Esophagus muscularis mucosa (tissue), 4 donors: ENCODE measurements at places on chromosomes 2 and 18. TPM values are rescaled to one million over a fixed set of nuclear protein-coding genes. Genes with fewer than 3 reads are reported as not detected.

DNA sequence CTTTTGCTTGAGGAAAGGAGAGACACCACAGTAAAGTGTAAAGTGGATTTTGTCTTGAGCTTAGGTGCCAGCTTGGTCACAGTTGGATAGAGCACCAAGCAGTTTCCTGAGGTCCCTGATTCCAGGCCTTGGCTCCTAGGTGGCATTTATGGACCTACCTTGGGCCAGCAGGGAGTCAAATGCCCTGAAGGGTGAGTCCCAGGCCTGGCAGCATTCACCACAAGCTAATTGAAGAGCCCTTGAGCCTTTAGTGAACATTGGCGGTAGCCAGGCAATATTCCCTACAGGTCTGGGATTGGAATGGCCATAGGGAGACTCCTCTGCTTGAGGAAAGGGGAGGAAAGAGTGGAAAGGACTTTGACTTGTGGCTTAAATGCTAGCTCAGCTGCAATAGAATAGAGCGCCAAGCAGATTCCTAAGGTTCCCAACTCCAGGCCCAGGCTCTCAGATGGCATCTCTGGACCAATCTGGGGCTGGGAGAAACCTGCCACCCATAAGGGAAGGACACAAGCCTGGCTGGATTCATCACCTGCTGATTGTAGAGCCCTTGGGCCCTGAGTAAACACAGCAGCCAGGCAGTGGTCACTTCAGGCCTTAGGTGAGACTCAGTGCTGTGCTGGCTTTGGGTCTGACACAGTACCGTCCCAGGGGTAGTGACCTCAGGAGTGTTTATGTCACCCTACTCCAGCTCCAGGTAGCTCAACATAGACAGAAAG is 137.5 kb upstream of the OTOS start:
- no peaks in the 10 kb centered on the region for H3K27me3 ChIP-seq
- no peaks in the 10 kb centered on the region for H3K4me1 ChIP-seq
- no peak overlapping the region for H3K27ac ChIP-seq
- peak; percentile 79 for DNase-seq
- H3K4me3 ChIP-seq, result no peak overlapping the region
- H3K36me3 ChIP-seq, result no peaks in the 10 kb centered on the region

- H3K36me3 ChIP-seq, result no peaks in the 10 kb centered on the region
- DNase-seq, result no peak
- no peaks in the 10 kb centered on the region for H3K4me1 ChIP-seq
These were observed 165.8 kb upstream of the EPB41L3 start for GRCh38 chr18:5709476-5710095.

GRCh38 chr2:149652926-149653325 is 65.4 kb upstream of the MMADHC start:
- H3K4me1 ChIP-seq, result no peaks in the 10 kb centered on the region
- no peaks in the 10 kb centered on the region for H3K27me3 ChIP-seq
- no peak for DNase-seq
- no peak overlapping the region for H3K27ac ChIP-seq
- H3K4me3 ChIP-seq, result no peak overlapping the region
- H3K36me3 ChIP-seq, result no peaks in the 10 kb centered on the region

C2orf78 gene
- total RNA-seq, result not detected

DNA sequence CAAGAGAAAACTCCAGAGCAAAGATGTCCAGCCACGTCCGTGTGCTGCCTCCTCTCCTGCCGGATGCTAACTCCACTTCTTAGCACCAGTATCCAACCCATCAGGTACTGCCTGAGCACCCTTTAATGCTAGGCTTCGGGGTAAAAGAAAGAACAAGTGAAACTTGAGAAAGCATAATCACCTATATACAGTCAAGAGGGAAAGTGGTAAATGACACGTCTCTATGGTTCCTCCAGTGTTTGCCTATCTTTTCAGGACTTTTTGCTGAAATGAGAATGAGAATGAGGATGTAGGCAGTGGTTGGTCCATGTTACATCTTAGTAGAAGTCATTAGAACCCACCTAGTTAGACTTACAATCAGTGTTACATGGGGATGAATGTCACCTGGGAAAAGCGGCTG is 47.9 kb downstream of the EPHA4 start:
- no peak overlapping the region for H3K27ac ChIP-seq
- no peaks in the 10 kb centered on the region for H3K27me3 ChIP-seq
- no peaks in the 10 kb centered on the region for H3K4me1 ChIP-seq
- peak; percentile 29 for DNase-seq

UGT1A3 gene
- not detected for total RNA-seq

- DNase-seq, result no peak
- no peaks in the 10 kb centered on the region for H3K4me1 ChIP-seq
- H3K4me3 ChIP-seq, result no peak overlapping the region
- no peaks in the 10 kb centered on the region for H3K36me3 ChIP-seq
These were observed 20.6 kb upstream of the TMEFF2 start for GRCh38 chr2:192215096-192215877.

CREG2 gene
- total RNA-seq, result not detected

DNA sequence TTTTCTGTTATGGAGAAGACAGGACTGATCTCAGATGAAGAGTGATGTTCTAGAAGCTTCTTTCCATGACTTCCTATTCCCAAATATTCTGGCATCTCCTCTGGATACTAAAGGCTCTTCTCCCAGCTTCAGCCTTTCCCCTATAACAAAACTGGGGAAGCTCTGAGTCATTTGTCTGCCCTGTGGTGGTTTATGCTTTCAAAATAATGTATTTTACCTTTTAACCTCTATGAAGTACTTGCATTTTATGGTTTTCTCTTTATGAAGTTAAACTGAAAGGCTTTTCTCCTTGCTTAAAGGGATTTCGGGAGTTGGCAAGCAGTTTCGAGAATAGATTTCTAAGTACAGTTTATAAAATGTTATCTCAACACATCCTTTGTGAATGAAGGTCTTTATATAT is 104.4 kb downstream of the TANC1 start:
- no peak overlapping the region for H3K4me3 ChIP-seq
- peak overlapping the region; percentile 58 for H3K27ac ChIP-seq
- no peaks in the 10 kb centered on the region for H3K36me3 ChIP-seq
- peaks cover 73% of the 10 kb centered on the region for H3K4me1 ChIP-seq

EPB41L5 gene
- 16.0 TPM for total RNA-seq

- peaks cover 15% of the 10 kb centered on the region for H3K36me3 ChIP-seq
- H3K4me3 ChIP-seq, result peak overlapping the region; percentile 18
- no peak for DNase-seq
- H3K4me1 ChIP-seq, result peaks cover 66% of the 10 kb centered on the region
- H3K27me3 ChIP-seq, result no peaks in the 10 kb centered on the region
These were observed 71.6 kb downstream of the NDUFA10 start for GRCh38 chr2:239953418-239954061.

GRCh38 chr2:239441261-239442078 is 40.6 kb upstream of the HDAC4 start:
- peak; percentile 70 for DNase-seq
- no peak overlapping the region for H3K27ac ChIP-seq
- no peak overlapping the region for H3K4me3 ChIP-seq
- no peaks in the 10 kb centered on the region for H3K36me3 ChIP-seq

DNA sequence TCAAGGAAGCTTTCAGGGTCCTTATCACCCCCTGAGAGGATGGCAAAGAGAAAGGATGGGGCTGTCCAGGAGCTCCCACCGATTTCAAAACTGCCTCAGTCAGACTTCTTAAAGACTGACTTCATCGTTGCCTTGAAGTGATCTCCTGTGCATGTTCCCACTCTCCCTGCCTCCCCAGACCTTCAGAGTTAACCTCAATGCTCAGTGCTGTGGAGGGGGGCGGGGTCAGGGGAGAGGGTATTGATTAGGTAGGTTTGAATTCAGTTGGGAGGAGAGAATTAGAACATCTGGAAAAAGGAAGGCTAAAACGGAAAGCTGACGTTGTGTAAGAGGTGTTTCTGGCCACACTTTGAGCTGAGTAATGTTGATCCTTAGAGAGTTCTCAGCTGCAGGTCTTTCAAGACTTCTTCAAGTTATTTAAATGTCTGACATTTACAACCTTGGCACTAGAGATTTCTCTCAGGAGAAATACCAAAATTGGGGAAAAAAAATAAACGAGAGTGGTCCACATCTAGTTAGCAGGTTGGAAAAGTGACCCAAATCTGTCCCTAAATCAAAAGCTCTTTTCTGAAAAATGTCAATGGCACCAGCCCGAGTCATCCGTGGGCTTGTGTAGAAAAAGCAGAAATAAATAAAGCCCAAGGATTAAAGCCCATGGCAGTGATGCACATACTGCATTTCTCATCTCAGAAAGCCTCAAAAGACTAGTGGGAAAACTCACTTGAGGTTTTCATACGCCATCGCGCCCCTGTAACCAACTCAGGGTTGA is 134.7 kb upstream of the EPAS1 start:
- H3K27ac ChIP-seq, result peak overlapping the region; percentile 43
- H3K4me1 ChIP-seq, result peaks cover 47% of the 10 kb centered on the region
- no peak overlapping the region for H3K4me3 ChIP-seq
- H3K36me3 ChIP-seq, result peaks cover 9% of the 10 kb centered on the region

DNA sequence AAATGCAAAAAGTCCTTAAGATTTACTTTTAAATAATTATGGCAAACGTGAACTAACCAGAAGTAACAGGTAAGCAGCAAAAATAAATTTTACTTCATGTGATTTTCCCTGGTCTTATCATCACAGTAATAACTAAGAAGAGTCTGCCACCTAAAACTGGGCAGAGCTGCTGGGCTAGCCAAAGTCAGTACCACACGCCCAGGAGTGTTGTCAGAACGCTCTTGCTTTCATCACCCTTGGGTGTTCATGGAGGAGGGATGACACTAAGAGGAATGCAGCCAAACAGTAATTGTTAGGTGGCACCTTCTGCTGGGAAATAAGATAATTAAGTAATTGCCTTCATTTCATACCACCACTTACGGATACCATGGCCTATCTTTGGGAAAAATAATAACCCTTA is 92.0 kb upstream of the NEUROD1 start:
- no peak overlapping the region for H3K27ac ChIP-seq
- no peak overlapping the region for H3K4me3 ChIP-seq

WDR43 gene
- 32.5 TPM for total RNA-seq

- peaks cover 22% of the 10 kb centered on the region for H3K36me3 ChIP-seq
- peak overlapping the region; percentile 98 for H3K27ac ChIP-seq
- H3K4me3 ChIP-seq, result no peak overlapping the region
- H3K4me1 ChIP-seq, result peaks cover 29% of the 10 kb centered on the region
These were observed 1.8 kb downstream of the MPV17 start for GRCh38 chr2:27320958-27321543.

LRP2 gene
- total RNA-seq, result not detected

FOXD4L1 gene
- 0.17 TPM for total RNA-seq

DSG4 gene
- not detected for total RNA-seq

DNA sequence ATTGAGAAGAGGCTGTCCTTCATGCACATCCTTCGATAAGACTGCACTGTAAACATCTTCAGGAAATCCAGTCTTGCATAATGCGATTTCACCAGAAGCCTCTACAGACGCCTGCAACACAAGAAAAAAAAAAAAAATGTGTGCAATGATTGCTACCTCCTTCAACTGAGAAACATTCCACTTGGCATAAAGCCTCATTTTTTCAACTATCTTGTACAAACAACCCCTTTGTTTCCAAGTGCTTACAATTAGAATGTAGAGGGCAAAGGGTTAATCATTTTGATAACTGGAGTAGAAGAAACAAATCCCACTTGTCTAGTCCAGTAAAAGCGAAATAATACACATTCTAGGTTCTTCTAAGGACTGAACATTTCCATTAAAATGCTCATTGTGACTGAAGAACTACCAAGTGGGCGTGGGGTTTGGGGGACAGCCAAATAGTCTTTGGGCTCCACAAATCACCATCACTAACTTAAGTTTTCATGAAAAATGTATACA is 29.2 kb downstream of the CDH2 start:
- H3K27ac ChIP-seq, result no peak overlapping the region
- H3K4me3 ChIP-seq, result no peak overlapping the region

DNA sequence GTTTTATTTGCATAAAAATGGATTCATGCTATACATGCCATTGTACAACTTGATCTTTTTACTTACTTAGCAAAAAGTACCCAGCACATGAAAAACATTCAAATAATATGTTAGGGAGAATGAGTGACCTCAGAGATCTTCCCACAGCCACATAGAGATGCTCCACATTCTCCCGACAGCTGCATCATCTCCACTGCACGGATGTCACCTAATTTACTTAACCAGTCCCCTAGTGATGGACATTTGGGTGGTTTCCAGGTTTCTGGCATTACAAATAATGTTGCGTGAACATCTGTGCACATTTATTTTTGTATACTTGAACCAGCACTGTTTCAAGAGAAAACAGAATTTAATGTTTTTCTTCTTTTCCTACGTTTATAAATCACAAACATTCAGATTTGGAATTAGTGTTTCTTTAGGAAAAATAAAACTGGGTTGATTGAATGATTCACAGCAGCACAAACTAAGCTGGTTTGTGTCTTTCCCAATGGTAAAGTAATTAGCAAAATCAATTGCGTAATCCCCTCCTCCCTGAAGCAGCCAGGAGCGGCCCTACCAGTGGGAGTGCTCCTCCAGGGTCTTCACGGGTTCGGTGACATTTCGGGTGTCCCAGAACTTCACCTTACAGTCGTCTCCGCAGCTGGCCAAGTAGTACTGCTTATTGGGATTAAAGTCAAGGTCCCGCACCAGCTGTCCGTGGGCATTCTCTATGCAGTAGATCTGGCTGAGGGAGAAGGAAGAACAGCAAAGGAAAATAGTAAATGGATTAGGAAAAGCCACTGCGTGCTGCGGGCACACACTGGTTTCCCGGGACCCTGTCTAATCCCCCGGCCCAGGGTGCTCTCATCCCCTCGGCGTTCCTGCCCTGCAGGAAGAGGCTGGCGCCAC is 183.9 kb downstream of the EIPR1 start:
- no peaks in the 10 kb centered on the region for H3K4me1 ChIP-seq
- DNase-seq, result no peak
- H3K27me3 ChIP-seq, result no peaks in the 10 kb centered on the region
- H3K27ac ChIP-seq, result no peak overlapping the region
- no peak overlapping the region for H3K4me3 ChIP-seq

- peaks cover 21% of the 10 kb centered on the region for H3K36me3 ChIP-seq
- H3K4me3 ChIP-seq, result no peak overlapping the region
- DNase-seq, result no peak
- H3K27me3 ChIP-seq, result no peaks in the 10 kb centered on the region
These were observed 6.1 kb upstream of the PCBP1 start for GRCh38 chr2:70081221-70081620.

DNA sequence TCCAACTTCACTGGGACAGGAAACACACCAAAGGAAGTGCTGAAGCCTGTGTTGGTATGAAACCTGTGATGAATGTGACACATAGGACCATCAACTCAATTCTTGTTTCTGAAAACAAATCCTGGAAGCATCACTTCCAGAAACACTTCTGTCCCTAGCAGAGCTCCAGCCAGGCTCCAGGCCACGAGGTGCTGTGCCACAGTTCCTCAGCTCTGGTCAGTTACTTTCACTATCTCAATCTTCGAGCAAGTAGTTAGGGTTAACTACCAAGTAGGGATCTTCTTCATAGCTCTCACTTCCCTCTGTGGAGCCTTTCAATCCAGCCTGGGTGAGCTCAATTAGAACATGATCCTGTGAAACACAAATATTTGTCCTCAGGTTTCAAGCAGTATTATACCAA is 3.6 kb upstream of the LCT start:
- no peaks in the 10 kb centered on the region for H3K27me3 ChIP-seq
- peaks cover 14% of the 10 kb centered on the region for H3K36me3 ChIP-seq
- H3K27ac ChIP-seq, result no peak overlapping the region
- peaks cover 4% of the 10 kb centered on the region for H3K4me1 ChIP-seq
- peak; percentile 60 for DNase-seq

GRCh38 chr2:84288293-84288692 is 170.8 kb downstream of the SUCLG1 start:
- no peaks in the 10 kb centered on the region for H3K4me1 ChIP-seq
- H3K36me3 ChIP-seq, result no peaks in the 10 kb centered on the region
- no peak for DNase-seq
- H3K4me3 ChIP-seq, result no peak overlapping the region

- H3K36me3 ChIP-seq, result no peaks in the 10 kb centered on the region
- H3K4me3 ChIP-seq, result no peak overlapping the region
- DNase-seq, result no peak
- H3K4me1 ChIP-seq, result no peaks in the 10 kb centered on the region
These were observed 1288.0 kb upstream of the ZEB2 start for GRCh38 chr2:145807968-145808367.
